ENCODE measurements at places on chromosomes 1 and 21.

DNA sequence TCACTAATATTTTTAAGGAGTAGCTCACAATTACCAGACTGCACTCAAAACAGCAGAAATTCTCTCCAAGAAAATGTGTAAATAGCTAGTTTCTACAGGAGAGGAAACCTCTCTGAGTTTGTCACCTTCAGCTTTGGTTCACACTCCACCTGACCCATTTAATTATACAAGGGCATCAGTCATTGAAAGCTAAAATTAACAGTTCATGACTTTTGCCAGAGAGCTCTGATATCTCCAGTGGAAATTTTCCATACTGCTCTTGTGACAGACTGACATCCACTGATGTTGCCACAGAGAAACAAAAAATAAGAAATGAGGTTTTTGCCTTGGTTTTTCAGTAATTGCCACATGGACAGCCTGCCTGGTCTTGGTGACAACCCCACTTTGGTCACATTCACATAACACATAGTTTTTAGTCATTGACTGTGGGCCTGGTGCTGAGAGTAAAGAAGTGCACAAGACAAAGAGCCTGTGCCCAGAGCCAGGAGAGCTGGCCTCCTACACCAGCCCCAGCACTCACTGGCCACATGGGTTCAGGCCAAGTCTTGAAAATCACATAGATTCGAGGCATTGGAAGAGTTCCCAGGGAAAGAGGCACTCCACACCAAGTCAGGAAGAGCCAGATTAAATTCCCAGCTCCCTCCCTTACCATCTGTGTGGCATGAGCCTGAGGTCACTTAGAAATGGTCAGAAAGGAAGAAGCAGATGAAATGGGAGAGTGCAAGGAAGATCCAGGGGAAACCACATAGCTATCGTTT, 13.8 kb upstream of the SIM2 start:
- DNase-seq = no peak

- no peak for DNase-seq
Measured at GRCh38 chr1:164337394-164337793, 221.6 kb upstream of the PBX1 start.

GRCh38 chr1:184739070-184739469, 15.6 kb downstream of the EDEM3 start:
- no peak for DNase-seq

DNA sequence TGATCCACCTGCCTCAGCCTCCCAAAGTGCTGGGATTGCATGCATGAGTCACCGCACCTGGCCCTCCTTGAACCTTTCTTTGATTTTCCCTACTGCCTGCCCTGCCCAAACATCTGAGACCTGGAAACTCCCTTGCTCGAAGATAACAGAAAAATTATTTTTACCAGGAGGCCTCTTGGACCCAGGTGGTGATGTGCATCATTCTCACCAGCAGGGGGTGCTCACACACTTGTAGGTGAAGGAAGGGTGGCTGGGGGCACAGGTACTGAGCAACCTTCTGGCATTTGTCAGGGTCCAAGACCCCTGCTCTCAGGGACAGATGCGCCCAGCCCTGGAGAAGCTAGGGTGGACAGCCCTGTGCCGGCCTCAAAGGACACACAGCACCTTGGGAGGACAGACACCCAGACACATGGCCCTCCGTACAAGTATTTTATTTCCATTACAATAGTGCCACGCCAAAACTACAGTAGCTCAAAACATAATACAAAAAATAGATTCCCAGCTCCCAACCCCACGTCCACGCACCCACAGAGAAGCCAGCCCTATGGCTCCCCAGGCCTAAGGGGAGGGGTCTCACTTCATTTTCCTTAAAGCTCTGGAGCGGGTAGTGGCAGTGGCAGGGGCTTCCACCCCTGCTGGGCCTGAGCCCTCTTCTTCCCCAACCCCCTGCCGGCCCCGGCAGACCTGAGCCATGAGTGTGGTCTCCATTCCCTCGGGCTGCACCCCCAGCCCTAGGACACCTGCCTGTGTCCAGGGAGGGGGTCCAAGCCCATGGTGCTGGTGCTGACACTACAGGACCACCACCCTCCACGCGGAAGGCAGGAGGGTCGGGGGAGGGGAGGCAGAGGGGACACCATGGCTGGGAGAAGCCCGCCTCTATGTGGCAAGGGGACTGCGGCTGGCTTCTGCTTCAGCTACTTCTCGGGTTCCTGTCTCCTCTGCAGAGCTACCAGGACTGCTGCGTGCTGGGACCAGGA, 40.4 kb upstream of the EIF4G3 start:
- DNase-seq = peak; percentile 51

GRCh38 chr1:206717674-206717989, 32.9 kb downstream of the MAPKAPK2 start:
- DNase-seq = no peak

- peak; percentile 71 for DNase-seq
Measured at GRCh38 chr1:2300851-2301606, 72.9 kb downstream of the SKI start.

- DNase-seq = no peak
Measured at GRCh38 chr21:26096494-26097371, 73.8 kb downstream of the APP start.

DNA sequence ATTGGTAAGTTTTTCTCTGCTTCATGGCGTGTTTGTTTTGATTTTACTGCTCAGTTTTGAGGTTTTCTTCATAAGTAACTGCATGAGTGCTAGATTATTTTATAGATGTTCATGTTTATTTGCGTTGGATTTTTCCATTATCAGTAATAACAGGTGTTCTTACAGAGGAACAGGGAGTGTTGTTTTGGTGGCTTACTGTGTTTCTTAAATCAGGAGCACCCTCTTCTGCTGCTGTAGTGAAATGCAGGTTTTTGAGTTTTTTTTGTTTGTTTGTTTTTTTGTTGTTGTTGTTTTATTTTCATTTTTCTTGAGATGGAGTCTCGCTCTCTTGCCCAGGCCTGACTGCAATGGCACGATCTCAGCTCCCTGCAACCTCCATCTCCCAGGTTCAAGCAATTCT, 32.6 kb downstream of the CTBS start:
- no peak for DNase-seq

- DNase-seq = no peak
Measured at GRCh38 chr1:91124290-91124985, 102.6 kb upstream of the ZNF644 start.

DNA sequence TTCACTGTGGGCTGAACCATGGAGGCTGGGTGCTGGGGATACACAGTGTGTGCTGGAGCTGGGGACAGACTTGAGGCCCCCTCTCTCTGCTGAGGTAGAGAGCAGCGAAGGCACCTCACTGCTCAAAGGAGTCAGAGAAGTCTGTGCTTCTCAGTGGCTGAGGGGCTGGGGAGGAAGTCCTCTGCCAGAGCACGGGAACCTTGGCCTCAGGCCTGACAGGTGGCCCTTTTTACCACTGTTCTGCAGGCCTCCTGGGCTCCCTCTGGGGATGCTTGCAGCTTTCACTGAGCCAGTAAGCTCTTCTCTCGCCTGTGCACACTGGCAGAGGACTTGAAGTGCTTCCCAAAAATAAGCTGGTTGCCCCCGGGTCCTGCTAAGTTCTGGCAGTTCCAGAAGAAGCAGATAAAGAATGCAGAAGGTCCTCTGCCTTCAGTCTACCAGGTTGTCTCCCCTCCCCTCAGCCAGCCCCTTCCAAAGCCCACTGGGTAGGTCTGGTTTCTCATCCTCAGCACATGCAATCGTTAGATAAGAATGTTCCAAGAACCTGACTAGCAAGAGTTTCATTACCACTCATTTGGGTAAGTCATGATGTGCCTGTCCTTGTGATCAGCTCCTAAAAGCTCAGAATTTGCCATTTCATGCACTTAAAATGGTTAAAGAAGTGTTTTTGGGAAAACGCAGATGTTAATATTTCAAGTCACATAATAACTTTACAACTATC, 53.9 kb downstream of the TENT5C start:
- no peak for DNase-seq

- no peak for DNase-seq
Measured at GRCh38 chr1:204286831-204287421, 72.8 kb downstream of the PLEKHA6 start.

- DNase-seq = no peak
Measured at GRCh38 chr1:196433000-196433399, 175.2 kb downstream of the KCNT2 start.

DNA sequence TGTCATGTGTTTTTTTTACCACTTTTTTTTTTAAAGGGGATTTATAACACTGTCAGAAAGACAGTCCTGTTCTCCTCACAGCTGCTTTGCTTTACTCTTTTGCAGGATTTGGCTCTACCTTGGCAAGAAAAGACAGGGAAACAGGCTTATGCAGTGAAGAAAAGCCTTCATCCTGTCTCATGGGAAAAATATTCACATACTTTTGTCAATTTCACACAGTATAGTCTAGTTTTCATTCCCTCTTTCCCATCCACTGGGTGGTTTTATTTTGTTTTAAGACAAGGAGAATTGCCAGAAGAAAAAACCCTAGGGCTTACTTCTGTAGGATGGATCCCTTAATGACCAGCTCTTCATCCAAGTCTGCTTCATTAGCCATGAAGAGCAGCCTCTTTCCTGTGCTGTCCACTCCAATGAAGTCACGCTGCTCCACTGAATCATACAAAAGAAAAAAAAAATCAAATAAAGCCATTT, 60.0 kb downstream of the EIF2B3 start:
- no peak for DNase-seq

DNA sequence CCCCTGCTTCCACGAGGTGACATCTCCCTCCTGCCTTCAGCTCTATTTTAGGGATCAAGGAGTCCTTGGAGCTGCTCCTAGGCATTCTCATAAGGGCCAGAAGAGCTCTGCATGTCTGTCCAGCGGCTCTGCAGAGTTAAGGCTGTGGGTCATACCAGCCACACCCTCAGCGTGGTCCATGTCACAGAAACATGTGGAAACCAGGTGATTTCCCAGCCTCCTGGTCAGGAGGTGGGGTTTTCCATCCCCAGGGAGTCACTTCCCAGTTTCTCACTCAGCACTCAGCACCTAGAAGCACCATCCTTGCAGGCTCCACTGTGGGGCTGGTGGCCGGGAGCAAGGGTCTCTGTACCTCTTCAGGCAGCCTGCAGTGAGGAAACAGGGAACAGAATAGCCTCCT, 1.4 kb upstream of the TNFRSF1B start:
- no peak for DNase-seq

DNA sequence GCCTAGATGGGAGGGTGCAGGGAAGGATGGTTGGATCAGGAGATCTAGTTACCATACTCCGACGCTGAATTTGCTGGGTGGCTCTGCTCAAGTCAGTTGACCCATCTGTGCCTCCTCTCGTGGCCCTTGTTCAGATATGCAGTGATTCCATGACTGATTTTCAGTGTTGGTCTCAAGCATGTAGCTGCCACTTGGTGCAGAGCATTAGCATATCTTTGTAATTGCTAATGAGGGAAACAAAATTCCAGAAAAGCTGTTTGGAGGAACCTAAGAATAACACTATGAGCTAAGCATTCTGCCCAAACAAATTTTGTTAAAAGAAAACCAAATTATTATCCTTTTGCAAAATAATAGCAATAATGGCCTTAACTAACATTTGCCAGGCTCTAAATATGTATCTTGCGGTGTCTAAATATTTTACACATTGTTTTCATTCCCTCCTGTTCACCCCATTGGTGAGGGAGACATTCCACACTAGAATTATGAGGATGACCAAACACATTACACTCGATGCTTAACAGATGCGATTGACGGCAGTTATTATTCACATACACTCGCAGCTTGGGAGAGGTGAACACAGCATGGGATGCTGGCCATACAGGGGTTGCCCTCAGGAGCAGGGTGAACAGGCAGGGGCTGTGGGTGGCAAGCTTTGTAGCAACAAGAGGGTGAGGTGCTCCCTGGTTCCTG, 69.1 kb downstream of the KCNJ15 start:
- DNase-seq = no peak

- DNase-seq = no peak
Measured at GRCh38 chr1:168725831-168726230, 3.2 kb downstream of the DPT start.

GRCh38 chr1:156692441-156692924, 12.9 kb downstream of the CRABP2 start:
- no peak for DNase-seq

GRCh38 chr1:88742531-88742930, 58.5 kb downstream of the PKN2 start:
- DNase-seq = no peak

DNA sequence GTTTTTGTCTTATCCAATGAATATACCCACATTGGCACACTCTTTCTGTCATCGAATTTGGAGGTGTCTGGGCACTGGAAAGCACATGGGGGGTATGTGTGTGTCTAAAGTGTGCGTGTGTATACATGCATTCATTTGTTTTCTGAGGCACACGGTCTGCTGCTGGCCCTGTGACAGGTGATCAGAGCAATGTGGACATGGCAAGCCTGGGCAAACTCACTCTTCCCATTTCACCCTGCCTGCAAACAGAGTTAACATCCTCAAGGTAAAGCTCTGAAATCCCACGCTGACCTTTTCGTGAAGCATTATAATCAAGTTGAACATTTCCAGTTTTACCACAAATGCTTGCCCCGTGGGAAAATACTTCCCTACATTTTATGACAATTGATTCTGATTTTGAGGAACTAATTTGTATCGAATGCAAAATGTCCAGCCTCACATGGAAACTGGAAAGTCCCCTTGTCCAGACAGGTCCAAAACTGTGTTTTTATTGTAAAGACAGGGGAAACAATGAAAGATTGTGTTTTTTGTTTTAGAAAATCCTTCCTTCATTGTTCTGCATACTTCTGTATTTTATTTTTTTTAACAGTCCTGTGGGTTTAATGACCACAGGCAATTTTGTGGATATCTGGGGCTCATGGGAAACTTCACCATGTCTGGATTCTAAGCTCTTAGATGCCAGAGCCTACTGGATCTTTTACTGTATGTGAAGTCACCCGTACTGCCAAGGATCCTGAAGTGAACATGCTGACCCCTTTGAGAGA, 160.9 kb downstream of the PBX1 start:
- no peak for DNase-seq

DNA sequence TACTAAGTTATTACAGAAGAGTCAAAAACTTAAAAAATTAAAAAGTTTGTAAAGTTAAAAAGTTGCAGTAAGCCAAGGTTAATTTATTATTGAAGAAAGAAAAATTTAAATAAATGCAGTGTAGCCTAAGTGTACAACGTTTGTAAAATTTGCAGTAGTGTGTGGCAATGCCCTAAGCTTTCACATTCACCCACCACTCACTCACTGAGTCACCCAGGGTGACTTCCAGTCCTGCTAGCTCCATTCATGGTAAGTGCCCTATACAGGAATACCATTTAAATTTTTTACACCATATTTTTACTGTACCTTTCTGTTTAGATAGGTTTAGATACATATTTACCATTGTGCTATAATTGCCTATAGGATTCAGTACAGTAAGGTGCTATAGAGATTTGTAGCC, 88.6 kb downstream of the CTH start:
- DNase-seq = no peak

DNA sequence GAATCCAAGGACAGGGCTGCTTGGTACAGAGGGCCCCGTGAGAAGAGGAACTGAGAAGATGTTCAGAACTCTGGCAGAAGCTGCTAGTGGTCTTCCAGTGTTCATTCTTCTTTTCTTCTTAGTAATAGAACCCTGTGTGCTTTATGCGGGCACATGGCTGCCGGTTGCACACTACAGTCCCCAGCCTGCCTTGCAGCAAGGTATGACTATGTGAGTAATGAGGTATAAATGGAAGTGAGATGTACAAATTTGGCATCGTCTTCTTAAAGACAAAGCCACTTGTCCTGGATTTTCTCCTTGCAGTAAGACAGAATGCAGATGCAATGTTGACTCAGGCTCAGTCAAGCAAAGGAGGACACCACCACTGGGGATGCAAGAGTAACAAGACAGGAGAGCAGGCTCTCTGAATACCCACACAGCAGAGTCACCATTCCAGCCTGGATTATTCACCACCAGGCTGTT, 15.0 kb upstream of the ATP1B1 start:
- DNase-seq = no peak

GRCh38 chr1:228045871-228046270, 36.6 kb upstream of the ARF1 start:
- no peak for DNase-seq

All from uterus (tissue), 4 donors.